Activated naive CD8-positive, alpha-beta T cell treated with anti-CD3 and anti-CD28 coated beads, Interleukin-2, amount 10 ng/mL, durations not matched to agents 7 days and 5 days (primary cell): ENCODE measurements at places on chromosomes 2 and 18.

DNA sequence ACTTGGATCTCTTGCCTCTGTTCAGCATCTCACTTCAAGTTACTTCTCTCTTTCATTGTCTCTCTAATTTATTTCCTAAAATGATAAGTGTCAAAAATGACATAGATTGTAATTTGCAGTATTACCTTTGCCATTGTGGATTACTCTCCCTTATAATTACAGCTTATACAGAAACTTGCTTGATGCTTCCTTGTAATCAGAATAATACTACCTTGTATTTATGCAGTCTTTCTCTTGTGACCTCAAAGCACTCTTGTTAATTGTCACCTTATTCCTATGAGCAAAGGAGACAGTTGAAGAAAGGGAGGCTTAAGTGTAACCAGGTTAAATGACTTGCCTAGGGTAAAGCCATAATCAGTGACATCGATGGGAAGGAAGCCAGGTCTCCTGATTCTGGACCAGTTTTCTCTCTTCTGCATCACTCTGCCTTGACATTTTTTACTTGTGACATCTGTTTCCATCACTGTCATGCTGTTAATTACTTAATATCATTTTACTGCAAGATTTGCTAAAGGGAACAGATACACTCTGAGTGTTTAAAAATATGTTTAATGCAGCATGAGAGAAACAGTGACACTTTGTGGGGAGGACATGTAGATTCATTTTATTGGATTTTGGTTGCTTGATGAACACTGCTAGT, 388.6 kb downstream of the PARD3B start:
- DNase-seq, result no peak

GRCh38 chr2:219676586-219676985, 49.2 kb downstream of the SLC4A3 start:
- DNase-seq, result no peak

DNA sequence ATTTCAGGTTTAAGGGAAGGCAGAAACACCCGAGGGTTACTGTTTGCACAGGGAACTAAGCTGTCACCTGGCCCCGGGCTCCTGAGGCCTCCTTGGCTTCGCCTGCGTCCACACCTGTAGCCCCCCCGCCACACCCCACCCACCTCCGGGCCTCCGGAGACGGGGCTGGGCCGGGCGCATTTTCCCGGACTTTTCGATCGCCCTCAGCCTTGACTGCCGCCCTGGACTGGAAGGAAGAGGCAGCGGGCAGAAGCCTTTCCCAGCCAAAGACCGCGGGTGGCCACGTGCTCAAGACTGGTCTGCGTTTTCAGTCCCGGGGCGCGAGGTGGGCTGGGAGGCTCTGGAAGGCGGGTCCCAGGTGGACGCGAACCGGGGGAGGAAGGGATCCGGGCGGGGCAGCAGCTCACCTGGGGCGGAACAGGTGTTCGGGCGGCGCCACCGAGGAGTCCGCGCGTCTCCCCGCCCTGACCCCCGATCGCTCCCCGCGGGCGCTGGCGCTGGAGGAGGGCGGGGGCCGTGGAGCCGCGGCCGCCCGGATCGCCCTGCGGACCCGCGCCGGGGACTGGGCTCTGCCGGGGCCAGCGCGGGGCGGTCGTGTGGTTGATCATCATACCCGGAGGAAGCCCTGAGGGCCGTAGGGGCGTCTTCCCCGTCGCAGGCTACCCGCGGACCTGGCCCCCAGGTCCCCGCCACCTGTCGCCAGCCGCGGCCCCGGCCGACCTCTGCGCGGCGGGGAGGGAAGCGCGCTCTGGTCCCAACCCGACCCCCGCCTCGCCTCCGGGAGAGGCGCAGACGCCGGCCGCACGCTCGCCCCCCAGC, 3.2 kb downstream of the ID2 start:
- peak; percentile 74 for DNase-seq

DNA sequence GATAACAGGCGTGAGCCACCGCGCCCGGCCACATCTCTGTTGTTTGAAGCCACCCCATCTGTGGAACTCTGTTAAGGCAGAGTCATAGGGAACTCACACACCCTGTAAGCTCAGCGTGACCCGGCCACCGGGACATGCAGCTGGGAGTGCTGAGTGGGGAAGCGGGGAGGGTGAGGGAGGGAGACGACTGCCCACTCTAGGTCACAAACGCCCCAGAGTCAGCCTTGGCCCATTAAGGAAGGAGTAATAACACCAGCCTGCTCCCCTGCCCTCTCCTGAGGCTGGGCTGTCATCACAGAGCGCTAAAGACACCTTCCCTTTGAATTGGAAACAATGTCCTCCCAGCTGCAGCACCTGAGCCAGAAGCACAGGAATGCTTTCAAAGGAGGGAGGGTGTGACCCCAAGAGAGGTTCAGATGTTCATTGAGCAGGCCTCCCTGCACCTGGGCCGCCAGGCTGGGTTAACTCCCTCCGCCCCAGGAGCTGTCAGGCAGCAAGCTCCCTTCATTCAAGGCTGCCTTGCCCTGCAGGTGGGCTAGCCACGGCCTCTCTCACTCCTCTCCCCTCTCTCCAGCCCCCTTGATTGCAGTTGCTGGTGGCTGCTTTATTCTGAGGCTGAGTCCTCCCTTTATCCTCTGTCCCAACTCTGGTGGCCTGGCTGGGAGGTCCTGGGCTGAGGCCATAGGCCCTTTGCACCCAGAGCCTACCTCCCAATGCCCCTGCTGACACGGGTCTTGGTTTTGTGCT, 77.2 kb upstream of the HPCAL1 start:
- DNase-seq, result peak; percentile 23

- DNase-seq, result no peak
Measured at GRCh38 chr2:190655570-190655969, 6.7 kb downstream of the NAB1 start.

- no peak for DNase-seq
Measured at GRCh38 chr18:40423291-40423690, 1531.7 kb upstream of the PIK3C3 start.

- no peak for DNase-seq
Measured at GRCh38 chr18:12119358-12119757, 25.7 kb downstream of the ANKRD62 start.

- DNase-seq, result no peak
Measured at GRCh38 chr2:118668431-118669424, 178.7 kb downstream of the EN1 start.

DNA sequence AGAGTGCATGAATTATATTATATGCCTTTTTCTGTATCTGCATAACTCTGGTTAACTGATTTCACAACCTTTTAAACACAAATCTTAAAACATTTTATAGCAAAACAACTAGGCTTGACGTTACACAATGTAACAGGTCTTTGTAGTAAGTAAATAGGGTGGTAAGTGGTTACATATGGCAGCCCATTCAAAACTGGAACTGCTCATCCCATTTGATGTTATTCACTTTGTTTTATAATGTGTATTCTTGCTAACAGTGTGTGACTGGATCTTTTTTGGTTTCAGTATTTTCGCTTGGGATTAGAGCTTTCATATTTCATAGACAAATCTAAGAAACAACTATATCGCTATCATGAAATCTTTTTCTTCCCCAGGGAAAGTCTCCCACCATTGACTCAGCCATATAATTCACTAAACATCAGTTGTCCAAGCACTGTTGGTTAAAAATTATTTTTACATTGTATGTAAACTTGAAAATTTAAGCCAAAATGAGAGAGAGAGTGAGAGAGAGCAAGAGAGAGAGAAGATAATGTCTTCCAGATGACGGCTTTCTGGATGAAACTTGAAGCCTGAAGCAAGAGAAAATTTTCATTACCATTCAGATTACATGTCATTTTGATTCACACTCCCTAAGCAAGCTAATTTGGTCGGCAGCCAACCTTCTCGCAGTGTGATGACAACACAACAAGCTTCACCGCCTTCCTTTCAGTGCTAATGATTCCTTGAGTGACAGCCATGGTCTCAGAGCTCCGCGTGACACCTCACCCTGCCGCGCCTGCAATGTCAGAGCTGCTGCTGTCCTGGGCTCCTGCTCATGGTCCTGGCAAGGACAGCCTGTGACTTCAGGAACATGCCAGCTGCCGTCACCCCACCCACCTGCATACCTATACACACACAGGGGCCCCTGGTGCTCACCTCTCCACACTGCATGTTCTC, 946.9 kb upstream of the SOX11 start:
- no peak for DNase-seq

DNA sequence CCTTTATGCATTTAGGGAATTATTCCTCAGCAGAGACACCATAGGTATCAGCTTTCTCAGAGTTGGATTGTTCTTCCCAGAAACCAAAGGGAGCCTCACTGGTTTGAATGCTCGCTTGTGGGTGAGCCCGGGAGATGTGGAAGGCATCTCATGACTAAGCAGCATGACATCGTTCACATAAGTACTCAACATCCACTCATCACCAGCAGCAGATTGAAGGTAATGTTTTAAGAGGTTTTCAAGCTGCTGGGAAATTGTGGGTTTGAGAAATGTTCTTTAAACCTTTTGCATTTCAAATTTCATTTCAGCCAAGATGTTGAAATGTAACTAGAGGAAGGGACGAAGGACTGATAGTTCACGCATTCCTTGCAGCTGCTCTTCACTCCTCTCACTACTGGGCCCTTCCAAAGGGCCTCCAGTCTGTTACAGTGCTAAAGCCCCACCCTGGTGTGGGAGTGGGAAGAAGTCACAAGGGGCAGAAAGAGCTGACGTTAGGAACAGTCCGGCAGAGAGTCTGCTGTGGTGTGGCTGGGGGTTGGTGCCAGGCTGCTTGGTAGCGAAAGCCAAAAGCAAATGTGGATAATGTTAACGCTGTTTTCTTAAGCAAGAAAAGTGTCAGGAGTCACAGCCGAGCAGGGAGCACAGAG, 324.5 kb upstream of the EPHA4 start:
- no peak for DNase-seq

DNA sequence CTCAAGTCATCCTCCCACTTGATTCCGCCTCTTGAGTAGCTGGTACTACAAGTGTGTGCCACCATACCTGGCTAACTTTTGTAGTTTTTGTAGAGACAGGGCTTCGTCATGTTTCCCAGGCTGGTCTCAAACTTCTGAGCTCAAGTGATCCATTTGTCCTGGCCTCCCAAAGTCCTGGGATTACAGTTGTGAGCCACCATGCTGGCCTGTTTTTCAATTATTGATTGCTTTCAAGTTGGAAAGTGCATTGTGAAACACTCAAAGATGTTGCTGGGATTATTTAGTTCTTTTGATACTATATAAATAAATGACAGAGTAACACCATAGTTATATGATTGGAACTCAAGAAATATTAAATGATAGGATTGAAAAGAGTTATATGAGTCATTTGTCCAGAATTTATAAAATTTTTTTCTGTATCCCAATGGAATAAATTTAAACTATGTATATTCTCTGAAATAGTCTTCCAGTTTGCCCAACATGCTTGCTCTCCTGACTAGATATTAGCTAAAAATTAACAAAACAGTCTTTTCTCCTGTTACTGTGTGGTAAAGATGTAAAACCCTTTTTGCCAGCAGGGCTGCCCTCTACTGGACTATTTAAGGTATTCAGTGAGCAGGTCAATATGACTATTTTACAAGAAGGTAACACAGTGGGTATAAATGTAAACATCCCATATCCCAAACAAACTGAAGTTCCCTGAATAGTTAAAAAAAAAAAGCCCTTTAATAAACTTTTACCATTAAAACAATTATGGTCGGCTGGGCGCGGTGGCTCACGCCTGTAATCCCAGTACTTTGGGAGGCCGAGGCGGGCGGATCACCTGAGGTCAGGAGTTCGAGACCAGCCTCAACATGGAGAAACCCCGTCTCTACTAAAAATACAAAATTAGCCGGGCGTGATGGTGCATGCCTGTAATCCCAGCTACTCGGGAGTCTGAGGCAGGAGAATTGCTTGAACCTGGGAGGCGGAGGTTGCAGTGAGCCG, 42.7 kb downstream of the ACSL3 start:
- no peak for DNase-seq

- no peak for DNase-seq
Measured at GRCh38 chr2:112625474-112626114, 20.1 kb upstream of the SLC20A1 start.

GRCh38 chr2:58614219-58614618, 373.1 kb upstream of the FANCL start:
- DNase-seq, result no peak

DNA sequence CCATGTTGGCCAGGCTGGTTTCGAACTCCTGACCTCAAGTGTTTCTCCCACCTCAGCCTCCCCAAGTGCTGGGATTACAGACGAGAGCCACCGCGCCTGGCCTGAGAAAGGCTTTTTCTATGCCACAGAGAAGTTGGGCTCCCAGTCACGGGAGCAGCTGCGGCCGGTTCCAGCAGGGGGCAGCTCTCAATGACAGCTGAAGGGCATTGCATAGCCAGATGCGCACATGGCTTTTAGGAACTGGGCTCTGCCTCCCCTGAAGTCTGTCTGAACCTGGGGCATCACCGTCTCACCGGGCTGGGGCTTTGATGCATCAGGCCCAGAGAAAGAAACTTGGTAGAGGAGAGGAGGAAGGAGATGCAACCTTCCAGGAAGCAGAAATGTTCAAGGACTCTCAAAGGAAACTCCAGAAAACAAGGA, 84.2 kb upstream of the LAPTM4A start:
- DNase-seq, result peak; percentile 46

- no peak for DNase-seq
Measured at GRCh38 chr2:53708988-53709387, 58.6 kb upstream of the CHAC2 start.

DNA sequence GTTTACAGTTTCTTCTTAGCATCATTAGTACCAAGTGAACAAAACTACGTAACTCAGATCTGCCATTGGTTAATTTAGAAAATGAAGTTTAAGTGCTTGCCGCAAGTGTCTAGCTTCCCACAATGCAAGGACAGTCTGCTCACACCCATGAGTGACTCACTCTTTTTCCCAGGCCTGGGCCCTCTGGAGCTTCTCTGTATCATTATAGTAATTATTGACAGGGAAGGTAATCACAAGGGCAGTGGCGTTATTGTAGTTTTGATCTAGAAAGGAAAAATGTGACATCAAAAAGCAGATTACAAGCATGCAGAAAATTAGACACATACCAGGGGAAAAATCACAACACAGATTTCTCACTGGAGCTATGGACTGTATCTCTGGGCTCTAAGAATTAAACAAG, 38.5 kb downstream of the NPC1 start:
- no peak for DNase-seq

DNA sequence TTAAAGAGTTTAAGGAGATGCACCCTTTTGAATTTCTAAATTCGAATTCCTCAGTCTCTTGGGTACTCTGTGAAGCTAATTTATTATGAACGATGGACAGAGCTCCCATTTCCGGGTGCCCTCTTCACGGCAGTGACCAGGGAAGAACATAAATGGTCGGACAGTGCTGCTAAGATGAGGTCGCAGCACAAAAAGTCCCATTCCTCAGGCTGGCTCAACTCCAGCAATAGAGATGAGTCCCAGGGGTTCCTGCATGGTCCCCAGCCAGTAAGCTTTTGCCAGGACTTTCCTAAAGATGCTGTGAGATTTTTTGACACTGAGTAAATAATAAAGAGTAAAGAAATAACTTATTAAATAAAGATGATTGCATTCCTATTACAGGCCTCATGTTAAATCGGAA, 43.0 kb upstream of the STK39 start:
- DNase-seq, result no peak

DNA sequence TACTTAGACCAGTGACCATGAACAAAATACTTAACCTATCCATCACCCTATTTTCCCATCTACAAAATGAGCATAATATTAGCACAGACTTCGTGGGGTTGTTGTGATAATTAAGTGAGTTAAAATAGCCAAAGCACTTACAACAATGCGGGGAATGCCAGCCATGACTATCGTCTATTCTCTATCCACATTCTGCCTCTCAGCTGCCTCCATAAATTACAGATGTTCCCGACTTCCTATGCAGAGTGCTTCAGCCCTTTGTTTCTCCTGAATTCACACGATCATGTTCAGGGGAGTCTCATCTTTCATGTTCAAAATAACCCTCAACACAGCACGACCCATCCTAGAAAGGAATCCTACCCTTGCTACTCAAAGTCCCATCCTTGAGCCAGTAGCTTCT, 211.6 kb downstream of the EN1 start:
- no peak for DNase-seq
